ENCODE measurements at places on chromosomes 2 and 18. TPM values are rescaled to one million over a fixed set of nuclear protein-coding genes. Genes with fewer than 3 reads are reported as not detected.

The ECEL1 gene
- 0.45 TPM for polyA plus RNA-seq

The DSEL gene
- 7.2 TPM for polyA plus RNA-seq

The ADD2 gene
- polyA plus RNA-seq: 1.7 TPM

The RIT2 gene
- not detected for polyA plus RNA-seq

The SCN2A gene
- 0.01 TPM for polyA plus RNA-seq

The SERPINB7 gene
- not detected for polyA plus RNA-seq

The LIMS1 gene
- polyA plus RNA-seq: 47.7 TPM

The RAB11FIP5 gene
- polyA plus RNA-seq: 9.6 TPM

The KANSL1L gene
- polyA plus RNA-seq: 14.9 TPM

The SLC8A1 gene
- polyA plus RNA-seq: 8.3 TPM

The GULP1 gene
- polyA plus RNA-seq: 22.5 TPM

GRCh38 chr18:79393635-79394533 lies 1.8 kb upstream of the NFATC1 start:
- peak; percentile 98 for DNase-seq

GRCh38 chr2:37672104-37672869 lies 845 bp upstream of the CDC42EP3 start:
- DNase-seq: peak; percentile 93

DNA sequence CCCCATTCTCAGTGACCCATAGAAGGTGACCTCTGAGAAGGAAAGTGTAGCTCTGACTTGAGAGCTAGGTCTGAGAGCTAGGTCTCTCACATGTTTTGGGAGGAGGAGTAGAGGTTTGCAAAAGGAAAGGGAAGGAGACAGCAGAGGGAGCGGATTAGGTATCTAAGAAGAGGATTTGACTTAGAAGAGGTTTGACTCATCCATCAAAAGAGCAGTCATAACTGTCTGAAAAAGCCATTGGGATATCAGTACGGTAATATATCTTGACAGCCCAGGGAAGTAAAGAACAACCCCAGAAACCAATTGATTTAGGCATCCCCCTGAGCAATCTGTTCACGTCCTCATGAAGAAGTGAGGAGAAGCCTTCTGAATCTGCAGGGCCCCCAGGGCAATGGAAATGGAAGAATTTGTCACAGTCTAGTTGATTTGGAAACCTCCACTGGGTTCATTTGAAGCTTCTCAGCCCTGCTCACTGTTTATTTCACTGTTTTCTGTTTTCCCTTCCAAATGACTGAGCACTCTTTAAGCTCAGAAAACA lies 19.3 kb downstream of the OXER1 start:
- no peak for DNase-seq

DNA sequence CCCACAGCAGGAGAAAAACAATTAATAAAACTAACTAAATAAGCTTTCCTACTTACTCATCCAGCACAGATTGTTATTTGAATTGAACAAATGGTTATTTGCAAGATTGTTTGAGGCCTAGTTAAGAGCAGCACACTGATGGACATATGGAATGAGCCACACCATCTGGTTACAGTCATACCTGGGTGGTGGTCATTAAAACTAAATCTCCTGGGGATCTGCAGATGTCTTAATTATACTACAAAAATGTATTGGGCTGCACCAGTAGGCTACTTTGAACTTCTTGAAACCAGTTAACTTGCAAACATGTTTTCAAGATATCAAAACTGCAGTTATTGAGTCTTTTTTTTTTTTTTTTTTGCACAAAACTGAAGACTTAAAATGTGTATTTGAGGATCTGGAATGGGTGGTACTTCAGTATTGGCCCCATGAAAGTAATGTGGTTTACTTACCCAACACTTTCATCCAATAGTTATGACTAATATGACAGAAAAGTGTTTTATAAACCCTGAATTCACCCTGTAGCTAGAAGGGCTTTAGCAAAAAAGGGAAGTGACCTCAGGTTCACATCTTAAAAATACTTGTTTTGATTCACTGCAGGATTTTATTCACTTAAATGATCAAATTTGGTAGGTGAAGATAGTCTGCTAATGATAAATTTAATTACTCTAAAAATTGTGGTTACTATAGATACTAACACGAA lies 10.8 kb downstream of the AGFG1 start:
- DNase-seq: no peak

DNA sequence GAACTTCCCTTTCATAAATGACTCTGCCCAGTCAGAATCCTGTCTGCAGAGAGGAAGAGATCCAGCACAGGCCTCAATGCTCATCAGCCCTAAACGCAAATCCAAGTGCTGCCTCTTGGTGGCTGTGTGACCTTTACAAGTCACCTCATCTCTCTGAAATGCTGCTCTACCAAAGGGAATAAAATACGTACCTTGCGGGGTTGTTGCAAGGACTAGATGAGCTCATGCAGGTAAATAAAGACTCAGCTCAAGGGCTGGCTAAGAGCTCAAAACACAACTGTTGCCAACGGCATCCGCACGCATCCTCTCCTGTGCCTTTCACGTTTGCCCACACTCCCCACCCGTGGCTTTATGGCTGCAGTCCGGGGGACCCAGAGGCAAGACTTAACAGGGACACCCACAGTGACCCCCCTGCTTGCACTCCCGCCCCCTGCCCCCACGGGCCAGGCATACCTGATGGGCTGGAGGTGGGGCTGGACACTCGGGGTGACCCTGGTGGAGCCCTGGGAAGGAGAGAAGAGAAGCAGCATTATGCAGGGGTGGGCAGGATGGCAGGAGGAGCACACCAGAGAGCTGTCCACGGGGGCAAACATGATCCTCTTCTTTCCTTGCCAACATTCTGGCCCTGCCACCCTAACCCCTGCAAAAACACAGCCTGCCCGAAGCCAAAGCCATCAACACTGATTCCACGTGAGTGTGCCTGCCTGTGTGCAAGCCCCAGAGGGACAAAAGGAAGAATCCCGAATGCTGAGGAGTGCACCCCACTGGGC lies 102.6 kb downstream of the TNS1 start:
- DNase-seq: no peak

DNA sequence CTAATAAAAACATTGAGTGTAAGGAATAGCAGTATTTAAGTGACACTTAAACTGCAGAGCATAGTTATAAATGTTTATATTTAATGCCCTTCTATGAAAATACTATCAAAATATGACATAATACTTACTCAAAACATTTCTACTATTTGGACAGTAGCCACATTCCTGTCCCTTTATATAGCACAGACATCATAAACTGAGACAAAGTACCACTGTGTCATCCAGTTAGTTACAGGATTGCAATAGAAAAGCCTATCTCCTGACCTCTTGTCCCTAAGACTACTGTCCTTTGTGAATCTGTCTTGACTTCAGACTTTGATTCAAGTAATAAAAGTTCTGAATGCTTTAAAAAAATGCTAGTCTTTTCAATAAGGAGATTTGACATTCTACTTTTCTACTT lies 1528.5 kb upstream of the NXPH2 start:
- peak; percentile 1 for DNase-seq

GRCh38 chr2:98901291-98901690 lies 34.7 kb downstream of the CRACDL start:
- DNase-seq: no peak

- DNase-seq: peak; percentile 82
Observed at GRCh38 chr2:234881413-234882241, 70.2 kb upstream of the SH3BP4 start.

DNA sequence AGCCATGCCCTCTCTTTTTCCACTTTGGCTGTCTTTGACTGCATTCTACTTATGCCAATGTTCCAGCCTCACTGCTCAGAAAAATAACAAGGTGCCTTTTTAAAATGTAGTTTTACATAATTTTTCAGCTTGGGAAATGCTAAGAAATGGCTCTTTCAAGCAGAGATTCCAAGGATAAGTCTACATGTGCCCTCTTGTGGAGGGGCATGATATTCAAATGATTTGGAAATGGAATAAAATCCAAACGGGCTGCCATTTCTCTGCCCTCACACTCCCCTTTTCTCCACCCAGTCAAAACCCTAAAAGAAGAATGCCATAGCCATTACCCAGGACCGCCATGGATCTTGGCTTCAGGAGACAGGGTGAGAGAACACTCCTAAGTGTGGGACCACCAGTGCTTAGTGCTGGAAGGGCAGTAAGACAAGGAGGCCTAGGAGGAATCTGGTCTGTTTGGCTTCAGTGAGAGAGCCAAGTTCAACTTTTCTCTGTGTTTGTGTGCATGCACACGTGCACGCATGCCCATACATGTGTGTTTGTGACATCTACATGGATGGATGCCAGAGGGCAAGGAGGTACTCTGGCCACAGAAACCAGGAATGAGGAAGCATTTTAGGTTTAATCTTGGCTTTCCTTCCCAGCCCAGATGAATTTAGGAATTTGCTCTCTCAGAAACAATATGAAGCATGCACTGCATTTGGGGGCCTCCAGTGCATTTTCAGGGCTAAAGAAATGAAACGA lies 174.0 kb upstream of the SLC14A2 start:
- DNase-seq: no peak

DNA sequence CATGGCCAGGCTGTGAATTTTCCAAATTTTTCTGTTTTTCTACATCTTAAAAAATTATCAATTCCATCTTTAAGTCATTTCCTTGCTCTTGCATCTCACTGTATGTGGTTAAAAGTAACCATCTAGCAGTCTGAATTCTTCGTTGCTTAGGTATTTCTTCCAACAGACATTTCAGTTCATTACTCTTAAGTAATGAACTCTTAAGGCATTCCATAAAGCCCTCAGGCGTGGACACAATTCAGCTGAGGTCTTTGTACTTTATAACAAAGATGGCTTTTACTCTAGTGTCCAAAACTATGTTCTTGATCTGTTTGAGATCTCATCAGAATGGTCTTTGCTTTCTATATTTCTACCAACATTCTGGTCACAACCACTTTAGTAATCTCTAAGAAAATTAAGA lies 253.9 kb upstream of the GCFC2 start:
- no peak for DNase-seq

DNA sequence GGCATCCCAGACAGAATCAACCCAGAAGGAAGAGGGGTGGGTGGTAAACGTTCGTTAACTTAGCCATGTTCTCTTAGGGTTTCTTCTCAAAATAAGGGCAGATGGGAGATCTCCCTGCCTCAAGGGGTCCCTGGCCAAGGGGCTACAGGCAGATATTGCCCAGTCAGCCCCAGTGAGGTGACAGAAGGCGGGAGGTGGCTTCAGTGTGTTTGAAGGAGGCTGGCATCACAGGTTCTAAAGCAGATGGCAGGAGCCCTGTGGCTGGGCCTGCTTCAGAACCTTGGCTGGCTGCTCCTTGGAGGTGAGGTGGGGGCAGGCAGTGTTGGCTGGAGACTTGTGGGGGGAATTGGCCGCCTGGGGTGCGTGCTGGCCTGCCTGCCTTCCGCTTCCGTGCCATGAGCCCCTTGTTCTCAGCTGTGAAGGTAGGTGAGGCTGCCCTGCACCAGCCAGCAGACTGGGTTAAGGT lies 23.5 kb downstream of the HPCAL1 start:
- no peak for DNase-seq

DNA sequence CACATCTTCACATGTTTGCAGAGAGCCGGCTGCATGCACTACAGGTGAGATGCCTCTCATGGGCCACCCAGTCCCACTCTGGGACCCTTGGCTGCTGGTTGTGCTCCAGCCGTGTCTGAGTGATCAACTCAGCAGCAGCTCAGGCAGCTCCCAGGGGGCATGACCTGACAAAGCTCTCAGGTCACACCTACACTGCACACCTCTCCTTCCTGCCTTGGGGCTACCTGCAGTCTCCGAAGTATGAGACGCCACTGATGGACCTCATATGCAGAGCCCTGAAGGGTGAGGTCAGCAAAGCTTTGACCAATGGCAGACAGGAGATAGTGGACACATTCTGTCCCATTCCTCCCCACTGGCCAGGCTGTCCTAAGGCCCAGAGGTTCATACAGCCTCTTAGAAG lies 51.4 kb downstream of the LBH start:
- DNase-seq: no peak

- DNase-seq: no peak
Observed at GRCh38 chr2:164694275-164694695, 73.0 kb upstream of the GRB14 start.

DNA sequence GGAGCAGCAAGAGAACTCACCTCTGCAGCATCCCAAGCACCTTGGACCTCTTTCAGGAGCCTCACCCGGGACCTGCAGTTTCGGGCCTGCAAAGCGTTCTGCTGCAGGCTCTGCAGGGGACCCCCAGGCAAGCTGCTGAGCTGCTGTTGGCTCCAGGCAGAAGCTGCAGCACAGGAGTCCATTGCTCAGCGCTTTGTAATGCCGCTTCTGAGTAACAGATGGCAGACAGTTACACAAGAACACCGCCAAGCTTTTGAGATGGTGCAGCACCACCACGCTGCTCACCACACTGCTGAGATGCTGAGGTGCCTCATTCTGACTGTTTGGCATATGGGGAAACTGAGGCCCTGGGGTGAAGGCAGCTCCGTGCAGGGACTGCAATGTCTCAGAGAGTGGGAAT lies 1.9 kb upstream of the GALNT14 start:
- no peak for DNase-seq

DNA sequence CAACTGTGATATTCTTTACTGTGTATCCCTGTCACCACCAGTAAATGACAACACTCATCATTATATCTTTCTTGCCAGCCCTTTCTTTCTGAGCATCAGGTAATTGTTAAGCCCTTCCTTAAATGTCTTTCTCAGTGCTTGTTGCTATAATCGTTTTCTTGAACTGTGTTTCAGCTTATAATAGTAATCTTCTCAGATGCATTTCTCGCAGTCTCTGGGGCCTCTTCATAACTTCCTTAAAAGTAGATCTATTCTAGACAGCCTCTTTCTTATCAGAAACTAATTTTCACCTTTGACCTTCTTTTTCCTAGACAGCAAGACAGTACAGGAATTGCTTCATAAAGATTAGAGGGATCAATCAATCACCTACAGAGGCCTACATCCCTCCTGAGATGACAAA lies 648.1 kb downstream of the CPS1 start:
- no peak for DNase-seq

GRCh38 chr2:153601812-153602211 lies 123.2 kb upstream of the RPRM start:
- no peak for DNase-seq

DNA sequence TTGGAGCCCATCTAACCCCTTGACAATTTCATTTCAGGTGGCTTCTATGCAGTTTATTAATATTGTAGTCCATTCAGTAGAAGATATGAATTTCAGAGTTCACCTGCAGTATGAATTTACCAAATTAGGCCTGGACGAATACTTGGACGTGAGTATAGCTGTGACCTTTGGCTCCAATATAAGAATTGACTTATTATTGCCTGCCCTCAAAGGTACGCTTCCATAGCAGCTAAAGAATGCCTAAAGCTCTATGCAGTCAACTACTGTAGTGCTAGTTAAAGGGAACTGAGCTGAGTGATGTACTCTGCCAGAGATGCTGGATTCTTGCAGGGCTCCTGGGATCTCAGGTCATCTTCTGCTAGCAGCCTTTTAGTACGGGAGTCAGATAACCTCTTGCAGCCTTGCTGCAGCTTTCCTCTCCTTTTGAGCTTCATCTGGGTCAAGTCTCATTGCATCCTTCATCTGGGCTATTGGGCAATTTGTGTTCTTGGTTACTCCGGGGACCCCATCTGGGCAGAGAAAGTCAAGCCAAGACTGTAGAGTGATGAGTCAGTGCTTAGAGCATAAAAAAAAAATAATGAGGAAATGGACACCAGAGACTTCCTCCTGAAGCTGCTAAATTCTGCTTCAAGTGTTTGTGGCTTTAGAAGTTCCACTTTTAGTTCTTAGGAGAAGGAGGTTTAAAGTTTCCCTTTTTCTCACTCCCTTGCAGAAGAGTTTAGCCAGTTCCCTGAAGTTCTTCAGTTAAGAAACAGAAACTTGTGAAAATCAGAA lies 105.6 kb downstream of the PRPF40A start:
- DNase-seq: peak; percentile 85

- no peak for DNase-seq
Observed at GRCh38 chr2:100658017-100658416, 95.2 kb downstream of the PDCL3 start.

- peak; percentile 13 for DNase-seq
Observed at GRCh38 chr18:61637319-61637718, 255.5 kb downstream of the RNF152 start.
